SK-MEL-5 (cell line): ENCODE measurements at places on chromosomes 1 and 21.

- no peak for DNase-seq
Observed at GRCh38 chr1:235326719-235327558, 1.0 kb downstream of the ARID4B start.

GRCh38 chr1:76827066-76827465, 40.2 kb upstream of the ST6GALNAC5 start:
- no peak for DNase-seq

- DNase-seq = no peak
Observed at GRCh38 chr1:61486783-61487536, 238.0 kb downstream of the TM2D1 start.

GRCh38 chr1:66342707-66343106, 191.2 kb upstream of the SGIP1 start:
- no peak for DNase-seq

DNA sequence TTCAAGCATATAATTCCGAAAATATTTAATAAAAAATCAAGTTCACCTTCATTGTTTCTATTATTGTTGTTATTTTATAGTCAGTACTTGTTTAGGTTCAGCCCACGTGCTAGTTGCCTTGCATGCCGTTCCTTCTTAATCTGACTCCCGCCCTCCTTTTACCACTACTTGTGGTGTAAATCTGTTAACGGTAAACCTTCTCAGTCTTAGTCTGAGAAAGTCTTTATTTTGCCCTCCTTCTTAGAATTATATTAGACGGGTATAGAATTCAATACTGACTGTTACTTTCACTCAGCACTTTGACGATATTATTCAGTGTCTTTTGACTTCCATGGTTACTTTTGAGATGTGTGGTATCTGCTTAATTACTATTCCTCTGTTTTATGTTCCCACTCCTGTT, 104.8 kb downstream of the RGL1 start:
- DNase-seq = no peak

- DNase-seq = peak; percentile 69
Observed at GRCh38 chr1:184116287-184116686, 64.8 kb downstream of the TSEN15 start.

DNA sequence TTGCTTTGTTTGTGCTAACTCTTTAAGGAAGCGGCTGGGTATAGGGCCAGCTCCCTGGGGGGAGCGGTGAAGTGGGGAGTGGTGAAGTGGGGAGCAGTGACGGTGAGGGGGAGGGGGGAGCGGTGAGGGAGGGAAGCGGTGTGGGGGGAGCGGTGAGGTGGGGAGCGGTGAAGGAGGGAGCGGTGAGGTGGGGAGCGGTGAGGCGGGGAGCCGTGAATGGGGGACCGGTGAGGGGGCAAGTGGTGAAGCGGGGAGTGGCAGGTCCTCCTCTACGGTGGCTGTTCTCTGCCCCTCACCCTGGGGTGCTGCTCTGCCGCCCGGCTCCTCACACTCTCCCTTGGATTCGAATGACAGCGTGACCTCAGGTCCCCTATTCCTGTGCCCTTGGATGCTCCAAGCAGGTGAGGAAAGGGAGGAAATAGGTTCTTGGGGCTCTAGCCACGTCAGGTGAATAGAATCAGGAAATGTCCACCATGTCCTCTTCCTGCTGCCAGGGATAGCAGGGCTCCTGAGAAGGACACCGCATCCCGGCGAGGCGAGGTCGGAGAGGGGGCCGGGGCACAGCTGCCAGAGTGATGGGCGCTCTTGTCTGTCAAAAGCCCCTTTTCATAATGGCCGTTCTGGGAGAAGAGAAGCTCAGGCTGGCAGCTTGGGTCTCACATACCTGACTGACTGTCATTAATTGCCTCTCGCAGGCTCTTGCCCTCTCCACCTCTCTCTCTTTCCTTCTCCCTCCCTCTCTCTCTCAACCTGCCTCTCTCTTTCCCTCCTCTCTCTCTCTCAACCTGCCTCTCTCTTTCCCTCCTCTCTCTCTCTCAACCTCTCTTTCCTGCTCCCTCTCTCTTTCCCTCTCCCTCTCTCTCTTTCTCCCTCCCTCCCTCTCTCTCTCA, 134.2 kb downstream of the PGBD5 start:
- no peak for DNase-seq

GRCh38 chr21:37005548-37006485, 685 bp upstream of the RIPPLY3 start:
- no peak for DNase-seq

DNA sequence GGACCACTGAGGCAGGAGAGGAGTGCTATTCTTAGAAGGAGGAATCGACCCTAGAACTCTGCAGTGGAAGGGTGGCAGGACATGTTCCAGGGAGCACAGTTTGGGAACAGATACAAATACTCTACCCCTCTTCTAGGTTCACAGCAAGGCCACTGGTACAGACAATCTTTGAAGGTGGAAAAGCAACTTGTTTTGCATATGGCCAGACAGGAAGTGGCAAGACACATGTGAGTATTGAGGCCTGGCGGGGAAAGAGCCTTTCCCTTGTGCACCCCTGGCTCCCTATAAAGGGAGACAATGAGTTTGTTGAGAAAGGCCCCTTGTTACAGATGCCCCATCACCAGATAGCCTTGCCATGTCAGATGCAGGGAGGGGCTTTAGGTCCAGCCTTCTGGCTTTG, 17.8 kb downstream of the KIF2C start:
- DNase-seq = no peak
